Heart left ventricle (tissue), 16 donors: ENCODE measurements at places on chromosomes 12 and 14. TPM values are rescaled to one million over a fixed set of nuclear protein-coding genes. Genes with fewer than 3 reads are reported as not detected.
A peak's percentile ranks its signal among the peaks of the same experiment; 100 is the strongest.

Gene GALNT9
- polyA plus RNA-seq = not detected

DNA sequence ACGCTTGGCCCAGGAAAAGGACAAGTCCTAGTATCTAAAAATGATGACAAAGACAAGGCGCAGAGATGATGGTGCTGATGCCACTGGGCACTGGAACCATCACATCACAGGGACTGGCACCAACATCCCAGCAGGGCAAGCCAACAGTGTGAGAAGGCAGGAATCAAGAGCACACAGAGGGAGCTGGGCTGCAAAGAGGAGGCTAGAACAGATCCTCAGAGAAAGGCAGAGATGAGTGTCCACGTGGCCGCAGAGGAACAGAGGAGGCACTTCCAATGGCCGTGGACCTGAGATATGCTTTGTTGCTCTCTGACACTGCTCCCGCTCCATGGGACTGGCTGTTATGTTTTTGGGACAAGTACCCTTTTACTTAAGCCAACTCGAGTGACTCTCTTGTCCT lies 17.9 kb downstream of the FOXN3 start:
- no peak for DNase-seq

Gene DAO
- polyA plus RNA-seq = not detected

Gene REM2
- not detected for polyA plus RNA-seq

DNA sequence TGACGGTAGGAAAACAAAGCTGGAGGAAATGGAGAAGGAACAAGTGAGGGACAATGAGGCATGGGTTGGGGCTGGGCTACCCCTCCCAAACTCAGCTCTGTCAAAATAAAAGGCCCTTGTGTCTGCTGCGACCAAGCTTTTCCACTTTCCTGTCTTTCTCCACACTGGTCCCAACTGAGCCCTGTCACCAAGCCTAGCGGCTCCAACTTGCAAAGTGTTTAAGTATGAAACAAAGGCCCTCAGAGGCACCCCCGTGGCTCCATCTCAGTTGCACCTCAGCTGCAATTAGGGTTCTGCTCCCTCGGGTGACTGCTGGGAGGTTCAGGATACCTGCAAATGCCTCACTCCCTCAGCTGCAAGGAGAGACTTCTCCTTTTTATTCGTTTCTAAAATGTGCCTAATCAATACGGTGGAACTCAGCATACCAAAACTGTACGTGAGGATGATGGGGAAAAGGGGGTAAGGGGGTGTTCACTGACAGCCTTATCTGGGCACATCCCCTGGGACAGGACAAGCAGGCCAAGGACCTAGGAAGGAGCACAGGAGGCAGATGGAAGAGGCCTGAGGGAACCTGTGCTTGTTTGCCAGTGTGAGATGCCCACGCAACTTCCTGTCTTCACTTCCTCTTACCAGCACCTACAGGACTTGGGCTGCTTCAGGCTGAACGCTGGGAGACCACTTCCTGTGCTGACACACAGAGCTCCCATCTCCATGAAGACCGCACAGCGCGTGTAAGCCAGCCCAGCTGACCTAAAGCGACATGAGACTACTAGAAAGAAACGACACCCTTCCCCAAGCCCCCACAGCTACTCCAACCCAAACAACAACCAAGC lies 8.9 kb downstream of the VAMP1 start:
- DNase-seq = peak; percentile 44

Gene KERA
- polyA plus RNA-seq = not detected

Gene KRT80
- polyA plus RNA-seq = 0.08 TPM

DNA sequence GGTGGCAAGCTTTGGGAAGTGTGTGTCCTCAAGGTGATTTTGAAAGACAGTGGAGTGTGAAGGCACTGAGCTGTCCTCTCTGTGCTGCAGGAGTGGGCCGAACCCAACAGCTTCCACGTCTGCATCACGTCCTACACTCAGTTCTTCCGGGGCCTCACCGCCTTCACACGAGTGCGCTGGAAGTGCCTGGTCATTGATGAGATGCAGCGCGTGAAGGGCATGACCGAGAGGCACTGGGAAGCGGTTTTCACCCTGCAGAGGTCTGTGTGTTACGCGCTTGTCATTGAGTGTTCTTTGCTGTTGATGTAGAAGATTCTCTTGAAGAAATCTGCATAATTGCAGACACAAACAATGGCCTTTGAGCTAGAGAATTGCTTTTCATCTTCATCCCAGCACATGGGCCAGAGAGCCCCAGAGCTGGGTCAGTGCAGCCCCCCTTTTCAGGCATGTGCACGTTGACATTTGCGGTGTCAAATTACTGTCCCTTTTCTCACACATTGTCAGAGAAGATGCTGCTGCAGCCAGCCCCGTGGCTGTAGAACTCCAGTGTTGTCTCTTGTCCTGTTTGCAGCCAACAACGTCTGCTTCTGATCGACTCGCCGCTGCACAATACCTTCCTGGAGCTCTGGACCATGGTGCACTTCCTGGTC lies 63.3 kb downstream of the EP400 start:
- no peak for DNase-seq

DNA sequence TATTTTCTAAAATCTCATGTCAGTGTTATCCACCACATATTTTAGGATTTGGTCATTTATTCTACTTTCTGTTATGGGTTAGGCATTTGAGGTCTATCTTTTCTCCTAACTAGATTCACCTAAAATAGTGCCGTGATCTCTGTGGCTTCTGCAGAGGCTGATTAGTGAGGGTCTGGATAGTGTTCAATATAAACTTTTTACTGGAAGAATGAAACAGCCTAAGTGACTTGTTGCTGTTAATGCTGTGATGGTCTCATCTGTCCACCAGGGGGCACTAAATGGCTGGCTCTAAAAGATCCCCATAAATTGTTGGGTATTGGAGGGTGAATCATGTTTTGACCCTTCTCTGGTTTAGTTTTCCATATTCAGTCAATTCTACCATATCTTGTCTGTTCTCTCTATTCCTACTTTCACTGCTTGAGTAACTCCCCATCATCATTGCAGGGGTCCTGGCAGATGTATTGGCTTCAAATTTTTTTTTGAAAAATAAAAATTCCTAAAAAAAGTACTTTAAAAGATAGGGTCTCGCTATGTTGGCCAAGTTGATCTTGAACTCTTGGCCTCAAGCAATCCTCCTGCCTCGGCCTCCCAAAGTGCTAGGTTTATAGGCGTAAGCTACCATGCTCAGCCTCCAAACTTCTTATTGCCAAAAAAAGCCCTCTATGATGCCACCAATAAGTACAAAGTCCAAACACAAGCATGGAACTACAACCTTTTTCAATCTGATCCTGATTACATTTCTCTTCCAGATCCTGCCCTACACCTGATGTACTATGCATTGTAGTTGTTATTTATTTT lies 6.9 kb downstream of the PABPN1 start:
- peak; percentile 54 for DNase-seq

GRCh38 chr14:31834616-31835015 lies 242.5 kb upstream of the ARHGAP5 start:
- DNase-seq = no peak

- DNase-seq = no peak
These were observed 74.5 kb upstream of the DYNC1H1 start for GRCh38 chr14:101889898-101890297.

DNA sequence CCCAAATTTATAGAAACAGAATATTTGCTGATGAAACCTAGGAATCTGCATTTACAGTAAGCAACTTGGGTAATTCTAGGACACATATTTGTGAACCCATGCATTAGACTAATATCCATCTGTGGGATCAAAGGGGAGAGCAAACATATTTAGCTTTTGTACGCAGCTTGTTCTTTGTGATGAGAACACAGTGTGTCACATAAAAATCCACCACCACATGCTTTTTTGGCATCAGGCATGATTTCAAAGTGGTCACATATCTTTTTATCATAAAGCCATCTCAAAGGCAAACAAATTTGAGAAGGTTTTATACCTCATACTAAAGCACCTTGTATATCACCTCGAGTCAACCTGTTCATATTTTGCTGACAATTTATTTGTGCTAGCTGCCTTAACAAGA lies 15.7 kb downstream of the DNAL1 start:
- no peak for DNase-seq

Gene EIF2S1
- 232 TPM for polyA plus RNA-seq

DNA sequence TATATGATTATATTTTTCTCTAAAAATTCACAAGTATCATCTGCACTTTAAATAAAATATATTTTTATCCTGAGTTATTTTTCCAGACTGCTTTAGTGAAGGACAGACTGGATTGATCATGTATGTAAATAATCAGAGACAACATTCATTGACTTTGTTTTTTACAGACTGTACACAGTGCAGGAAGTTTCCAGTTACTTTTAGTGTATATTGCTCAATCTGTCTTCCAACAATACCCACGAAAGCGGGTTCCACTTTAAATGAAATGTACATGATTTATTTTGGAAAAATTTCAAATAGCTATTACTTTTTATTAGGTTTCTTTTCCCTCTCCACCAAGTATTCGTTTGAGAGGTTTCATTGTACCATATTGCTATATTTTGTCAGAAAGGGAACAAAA lies 497.0 kb downstream of the FSCB start:
- no peak for DNase-seq

DNA sequence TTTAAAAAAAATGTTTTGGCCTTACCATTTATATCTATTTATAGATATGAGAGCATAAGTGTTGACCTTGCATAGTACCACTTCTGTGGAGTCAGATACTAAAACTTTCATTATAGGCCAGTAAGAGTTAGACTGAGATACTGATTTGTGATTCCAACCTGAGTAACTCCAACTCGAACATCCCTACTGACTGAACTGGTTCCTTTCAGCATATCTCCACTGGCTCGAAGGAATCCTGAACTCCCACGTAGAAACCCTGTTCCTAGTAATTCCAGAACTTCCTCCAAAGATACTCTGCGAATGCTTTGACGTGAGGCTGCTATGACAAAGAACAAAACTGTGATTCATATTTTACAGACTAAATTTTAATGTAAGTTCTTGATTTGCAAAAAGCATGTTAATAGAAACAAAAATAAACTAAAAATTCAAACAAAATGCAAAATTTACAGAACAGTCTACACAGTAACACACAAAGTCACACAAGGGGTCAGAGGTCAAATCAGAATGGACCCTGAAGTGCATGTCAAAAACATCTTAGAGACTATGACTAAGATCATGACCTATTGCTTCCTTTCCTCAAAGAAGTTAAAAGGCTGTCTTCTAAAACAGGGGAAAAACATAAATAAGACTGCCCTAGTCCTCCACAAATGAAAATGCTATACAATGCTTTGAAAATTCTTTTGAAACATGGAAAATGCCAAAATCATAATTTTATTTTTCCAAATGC lies 31.5 kb downstream of the HEATR5A start:
- no peak for DNase-seq

DNA sequence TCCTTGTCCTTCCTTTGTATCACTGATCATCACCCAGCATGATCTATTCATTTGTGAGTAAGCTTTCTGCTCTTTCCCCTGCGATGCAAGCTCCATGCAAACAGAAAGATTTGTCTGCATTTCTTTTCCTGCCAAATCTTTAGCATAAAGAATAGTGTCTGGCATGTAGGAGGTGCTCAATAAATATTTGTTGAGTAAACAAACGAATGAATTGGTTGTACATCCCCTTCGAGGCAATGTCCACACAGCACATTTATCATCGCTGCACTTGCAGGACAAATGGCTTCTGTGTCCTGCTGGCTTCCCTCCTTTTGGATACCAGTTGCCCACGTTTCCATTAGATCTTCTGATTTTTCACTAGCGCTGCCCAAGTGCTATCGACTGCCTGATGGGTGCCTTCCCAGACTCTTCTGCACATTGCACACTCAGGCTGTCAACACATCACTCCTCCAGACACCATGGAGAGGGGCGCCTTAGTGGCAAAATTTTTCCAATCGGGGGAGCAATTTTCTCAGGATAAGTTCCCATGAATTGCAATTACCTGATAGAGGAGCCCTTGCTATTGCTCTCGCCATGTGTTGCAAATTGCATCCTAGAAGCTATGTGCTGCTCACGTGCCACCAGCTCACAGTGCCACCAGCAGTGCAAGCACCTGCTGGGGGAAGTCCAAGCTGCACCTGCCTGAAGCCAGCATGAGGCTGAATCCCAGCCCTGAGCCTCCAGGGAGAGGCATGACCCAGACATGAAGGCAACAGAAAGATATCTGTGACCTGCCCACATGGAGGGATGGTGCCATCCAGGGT lies 206.6 kb downstream of the KIF26A start:
- no peak for DNase-seq

DNA sequence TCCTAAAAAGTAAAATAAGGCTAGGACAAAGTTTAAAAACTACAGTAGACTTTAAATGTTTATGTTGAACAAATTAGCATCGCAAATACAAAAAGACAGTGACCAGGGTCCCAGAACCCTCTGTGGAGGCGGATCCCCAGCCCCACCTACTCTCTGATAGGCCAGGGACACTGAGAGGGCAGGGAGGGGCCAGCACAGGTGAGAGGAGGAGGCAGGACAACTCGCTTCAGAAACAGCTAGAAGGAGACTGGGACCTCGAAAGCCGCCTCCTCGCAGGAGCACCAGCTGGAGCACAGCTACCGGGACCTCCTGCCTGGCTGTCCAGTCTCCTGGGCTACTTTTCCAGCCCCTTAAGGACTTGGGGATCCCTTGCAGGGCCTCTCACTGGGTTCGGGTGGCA lies 992 bp downstream of the DNAH10 start:
- DNase-seq = no peak

DNA sequence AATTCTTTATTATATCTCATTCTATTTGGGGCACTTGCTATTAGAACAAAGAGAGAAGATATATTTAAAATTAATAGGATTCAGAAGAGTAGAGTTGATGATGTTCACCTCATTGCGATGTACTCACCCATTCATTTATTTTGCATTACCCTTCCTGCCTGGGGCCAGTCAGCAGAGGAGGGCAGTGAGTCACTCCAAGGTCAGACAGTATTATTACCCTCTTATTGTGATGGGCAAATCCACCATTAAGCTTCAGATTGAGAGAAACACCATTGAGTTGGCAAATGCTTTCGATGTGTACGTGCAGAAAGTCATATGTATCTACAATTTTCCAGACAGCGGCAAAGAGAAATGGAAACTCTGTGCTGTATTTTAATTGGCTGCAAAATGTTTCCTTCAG lies 134.2 kb downstream of the BICD1 start:
- no peak for DNase-seq

DNA sequence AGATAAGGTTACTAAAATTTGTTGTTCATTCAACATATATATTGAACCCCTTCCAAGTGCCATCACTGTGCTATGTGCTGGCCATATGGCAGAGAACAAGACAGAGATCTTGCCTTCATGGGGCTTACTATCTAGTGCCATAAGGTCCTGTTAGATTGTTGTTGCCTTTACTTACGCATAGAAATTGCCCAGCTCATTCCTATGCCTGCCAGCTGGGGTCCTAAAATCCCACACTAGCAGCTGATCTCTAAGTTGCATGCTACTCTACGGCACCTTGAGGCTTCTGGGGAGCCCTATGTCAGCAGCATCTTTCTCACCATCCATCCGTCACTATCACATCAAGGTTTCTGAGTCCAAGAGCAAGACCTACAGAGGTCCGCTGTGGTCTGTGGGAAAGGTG lies 1.4 kb upstream of the KCNK10 start:
- no peak for DNase-seq

DNA sequence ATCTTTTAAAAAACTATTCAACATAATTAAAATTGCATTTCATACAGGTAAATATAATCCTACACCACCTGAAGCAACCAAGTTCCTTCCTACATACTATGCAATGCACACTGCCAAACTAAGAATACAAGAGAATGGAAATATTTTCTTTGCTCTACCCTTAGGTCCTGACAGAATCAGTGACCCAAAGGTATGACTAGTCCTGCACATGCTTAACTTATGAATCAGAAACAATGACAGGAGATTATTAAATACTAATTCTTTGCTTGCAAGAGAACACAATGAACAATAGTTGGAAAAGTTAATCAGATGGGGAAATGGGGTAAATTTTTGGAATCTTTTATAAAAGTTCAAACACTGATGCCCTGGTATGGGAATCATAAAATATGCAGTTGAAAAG lies 220.1 kb downstream of the SOX5 start:
- DNase-seq = no peak

Gene NKX2-1
- polyA plus RNA-seq = not detected

Gene VTI1B
- 99.2 TPM for polyA plus RNA-seq
